ENCODE measurements at places on chromosomes 4 and X.
A peak's percentile ranks its signal among the peaks of the same experiment; 100 is the strongest.

GRCh38 chrX:118495061-118495921, at the start of gene DOCK11:
TSS of gene DOCK11 (plus strand) at chrX:118495815. CDS start at chrX:118495972, 157 bp downstream.
- peak; percentile 92 for DNase-seq

DNA sequence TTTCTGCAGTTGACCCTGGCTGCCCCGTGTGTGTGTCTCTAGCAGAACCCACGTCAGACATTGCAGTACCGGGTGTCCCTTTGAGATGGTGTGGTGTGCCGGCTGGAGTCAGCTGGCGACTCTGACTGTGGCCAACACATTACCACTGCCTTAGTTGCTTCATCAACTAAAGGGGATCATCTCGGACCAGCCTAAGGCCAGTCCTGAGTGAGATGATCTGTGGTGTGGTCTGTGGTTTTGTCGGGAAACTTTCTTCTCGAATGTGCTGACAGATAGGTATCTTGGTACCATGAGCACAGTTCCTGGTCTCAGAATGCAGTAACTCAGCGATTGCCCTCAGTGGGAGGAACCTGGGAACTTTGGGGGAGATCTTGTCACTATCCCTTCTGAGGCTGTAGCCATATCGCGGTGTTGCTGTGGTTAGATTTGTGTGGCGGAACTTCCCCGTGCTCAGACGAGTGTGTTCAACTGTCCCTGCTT, 15.8 kb downstream of the TBC1D14 start:
- DNase-seq: no peak

DNA sequence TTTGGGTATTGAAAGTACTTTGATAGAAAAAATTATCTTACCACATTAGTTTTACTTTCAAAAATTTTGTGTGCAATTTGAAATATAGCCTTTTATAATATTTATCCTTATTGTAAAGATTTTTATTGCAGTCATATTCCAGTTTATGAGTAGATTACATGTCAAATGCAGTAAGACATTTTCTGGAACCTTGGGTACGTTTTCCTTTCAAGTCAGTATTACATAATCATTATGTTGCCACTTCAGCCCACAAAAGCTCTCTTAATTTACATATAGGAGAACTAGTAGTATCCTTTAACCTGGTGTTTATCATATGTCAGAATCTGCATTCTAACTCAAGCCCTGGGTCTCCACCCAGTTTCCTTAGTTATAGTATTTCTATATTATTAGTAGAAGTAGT, 98.5 kb downstream of the CENPC start:
- DNase-seq: no peak

- no peak for DNase-seq
Observed at GRCh38 chr4:33316033-33316432, 2595.9 kb downstream of the PCDH7 start.

GRCh38 chrX:69305333-69306062, 140.2 kb upstream of the PJA1 start:
- DNase-seq: no peak

DNA sequence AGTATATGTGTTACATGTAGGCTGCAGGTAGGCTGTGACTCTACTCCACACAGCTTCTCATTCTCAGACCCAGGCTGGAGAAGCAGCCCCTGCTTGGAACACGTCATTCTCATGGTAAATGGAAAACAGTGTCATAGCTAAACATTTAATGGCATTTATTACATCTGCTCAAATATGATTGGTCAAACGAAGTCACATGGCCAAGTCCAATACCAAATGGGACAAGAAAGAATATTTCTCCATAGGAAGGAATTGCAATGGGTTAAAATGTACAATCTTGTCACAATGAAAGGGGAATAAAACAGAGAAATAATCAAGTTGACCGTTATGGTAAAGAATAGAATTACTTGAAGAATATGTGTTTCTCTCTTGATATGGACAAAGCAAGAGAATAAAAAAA, 198.6 kb downstream of the ANAPC10 start:
- DNase-seq: no peak

DNA sequence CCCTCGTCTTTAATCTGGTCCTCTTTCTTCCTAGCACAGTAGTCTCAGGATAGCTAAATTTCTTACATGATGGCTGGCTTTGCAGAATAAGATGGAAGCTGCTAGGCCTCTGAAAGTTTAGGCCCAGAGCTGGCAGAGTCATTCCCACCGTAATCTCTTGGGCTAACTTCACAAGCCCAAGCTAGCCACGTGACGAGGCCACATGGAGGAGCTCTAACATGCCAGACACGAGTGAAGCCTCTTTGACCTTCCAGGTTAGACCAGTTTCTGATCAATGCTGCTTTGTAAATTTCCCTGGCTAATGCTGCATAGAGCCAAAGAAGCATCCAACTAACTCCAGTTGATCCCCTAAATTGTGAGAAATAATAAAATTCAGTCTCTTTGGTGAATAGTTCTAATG, 9.5 kb upstream of the CENPE start:
- DNase-seq: no peak

DNA sequence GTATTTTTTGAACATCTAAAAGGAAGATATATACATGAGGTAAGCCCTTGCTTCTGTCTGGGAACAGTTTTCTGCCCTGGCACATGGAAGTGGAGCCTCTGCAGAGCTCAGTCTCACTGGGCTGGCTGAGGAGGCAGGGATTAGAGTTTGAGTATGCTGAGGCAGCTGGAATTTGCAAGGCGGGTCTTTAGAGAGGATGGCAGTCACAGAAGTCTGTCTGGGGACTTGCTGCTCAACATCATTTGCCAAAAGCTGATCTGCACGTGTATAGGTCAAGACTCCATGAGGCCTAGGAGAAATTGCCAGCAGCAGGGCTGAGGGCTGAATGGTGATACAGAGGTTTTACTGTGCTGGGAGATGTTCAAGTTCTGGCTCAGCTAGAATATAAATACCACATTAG, 163.6 kb upstream of the ANK2 start:
- DNase-seq: no peak

DNA sequence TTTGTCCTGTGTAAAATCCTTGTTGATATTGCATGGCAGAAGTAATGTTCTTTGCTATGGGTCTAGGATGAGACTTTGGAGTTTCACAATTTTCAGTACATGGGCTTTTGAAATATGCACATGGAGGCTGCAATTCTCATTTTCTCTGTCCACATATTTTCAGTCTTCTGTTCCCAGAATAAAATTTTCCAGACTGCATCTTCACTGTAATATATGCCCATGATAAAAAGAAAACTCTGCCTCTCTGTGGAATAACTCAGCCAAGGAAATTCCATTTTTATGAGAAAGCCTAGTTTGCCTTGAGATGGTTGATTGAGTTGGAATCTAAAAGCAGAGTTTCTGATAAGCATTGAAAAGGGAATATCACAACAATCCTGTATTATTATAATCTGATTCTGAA, 601.4 kb upstream of the AADAT start:
- DNase-seq: no peak

DNA sequence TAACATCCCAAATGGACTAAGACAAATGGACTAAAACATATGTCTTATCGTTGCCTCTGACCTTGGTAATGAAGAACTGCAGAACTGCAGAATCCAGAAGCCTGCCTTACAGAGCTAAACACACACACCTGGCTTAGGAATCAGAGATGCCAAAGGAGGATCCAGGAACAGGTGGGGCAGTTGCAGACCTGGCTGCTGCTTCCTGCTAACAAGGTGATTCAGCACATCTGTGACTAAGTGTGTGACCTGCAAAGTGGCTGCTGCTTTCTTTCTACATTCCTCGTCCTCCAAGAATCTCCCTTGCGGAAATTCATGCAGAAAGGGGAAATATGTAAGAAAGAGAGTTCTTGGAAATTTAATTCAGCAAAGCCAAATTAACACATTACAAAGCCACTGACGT, 96.8 kb upstream of the NLGN4X start:
- DNase-seq: no peak

DNA sequence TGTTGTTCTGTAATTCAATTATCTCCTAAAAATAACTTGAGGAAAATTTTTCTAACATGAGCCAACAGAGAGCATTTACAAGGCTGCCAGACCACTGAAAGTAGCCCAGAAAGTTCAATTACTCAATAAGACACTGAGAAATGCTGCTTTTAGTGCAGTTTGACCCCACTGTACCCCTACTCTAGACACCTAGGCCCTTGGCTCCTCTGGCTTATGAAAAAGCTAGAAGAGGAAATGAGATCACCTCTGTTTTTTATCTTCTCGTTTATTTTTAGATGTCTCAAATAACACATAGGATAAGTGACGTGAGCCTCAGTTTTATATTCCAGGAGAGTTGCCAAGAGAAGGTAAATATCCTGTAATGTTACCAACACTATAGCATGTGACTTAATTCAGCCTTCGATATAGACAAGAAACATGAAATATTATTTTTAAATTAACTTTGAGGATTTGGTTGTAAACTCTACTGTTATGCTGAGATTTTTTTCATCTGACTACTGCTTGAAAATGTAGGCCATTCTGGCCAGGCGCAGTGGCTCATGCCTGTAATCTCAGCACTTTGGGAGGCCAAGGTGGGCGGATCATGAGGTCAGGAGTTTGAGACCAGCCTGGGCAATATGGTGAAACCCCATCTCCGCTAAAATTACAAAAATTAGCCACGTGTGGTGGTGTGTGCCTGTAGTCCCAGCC, 24.4 kb downstream of the TNIP3 start:
- DNase-seq: peak; percentile 45

DNA sequence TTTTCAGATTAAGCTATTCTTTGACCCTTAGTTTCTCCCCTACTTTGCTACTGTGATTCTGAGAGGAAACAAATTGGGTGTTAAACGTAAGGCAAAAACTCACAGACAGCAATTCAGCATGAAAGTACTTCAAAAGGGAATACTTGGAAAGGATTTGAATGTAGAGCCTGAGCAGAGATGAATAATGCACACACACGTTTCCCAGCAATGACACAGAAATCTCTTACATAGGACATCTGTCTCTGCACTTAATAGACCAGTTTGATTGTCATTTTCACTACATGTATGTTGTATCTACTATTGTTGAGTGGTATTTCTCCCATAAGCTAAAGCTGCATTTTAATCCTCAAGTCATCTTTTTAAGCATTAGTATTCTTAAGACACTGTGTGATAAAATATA, 166.1 kb upstream of the TEX13C start:
- DNase-seq: no peak

DNA sequence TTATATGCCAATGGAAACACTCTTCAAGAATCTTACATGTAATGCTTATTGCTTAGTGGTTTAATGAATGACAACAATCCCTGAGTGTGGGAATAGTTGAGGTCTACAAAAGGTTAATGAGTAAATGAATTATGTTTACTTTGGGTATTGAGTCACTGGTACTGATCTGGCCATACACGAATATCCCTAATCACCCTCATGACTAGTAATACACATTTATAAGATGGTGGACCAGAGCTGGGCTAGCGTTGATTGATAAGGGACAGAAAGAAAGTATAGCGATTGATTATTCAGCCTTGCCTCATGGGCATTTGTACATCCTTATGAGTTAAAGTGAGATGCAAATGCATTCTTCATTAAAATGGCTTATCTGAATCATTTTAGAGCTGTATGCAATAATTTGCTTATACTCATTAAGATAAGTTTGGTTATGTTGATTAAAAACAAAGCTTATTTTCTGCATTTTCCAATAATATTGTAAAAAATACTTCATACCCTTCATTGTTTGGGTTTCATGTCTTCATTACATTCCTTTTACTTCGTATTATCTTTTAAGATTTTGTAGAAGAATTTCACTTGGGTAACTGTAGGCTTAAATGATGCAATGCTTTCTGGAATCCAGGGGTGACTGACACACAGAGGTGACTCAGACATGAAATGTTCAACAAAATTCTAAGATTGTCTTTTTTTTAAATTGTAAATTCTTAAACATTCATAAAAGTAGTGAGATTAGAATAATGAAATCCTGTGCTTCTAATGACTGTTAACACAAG, 47.4 kb downstream of the FGF2 start:
- DNase-seq: peak; percentile 86

DNA sequence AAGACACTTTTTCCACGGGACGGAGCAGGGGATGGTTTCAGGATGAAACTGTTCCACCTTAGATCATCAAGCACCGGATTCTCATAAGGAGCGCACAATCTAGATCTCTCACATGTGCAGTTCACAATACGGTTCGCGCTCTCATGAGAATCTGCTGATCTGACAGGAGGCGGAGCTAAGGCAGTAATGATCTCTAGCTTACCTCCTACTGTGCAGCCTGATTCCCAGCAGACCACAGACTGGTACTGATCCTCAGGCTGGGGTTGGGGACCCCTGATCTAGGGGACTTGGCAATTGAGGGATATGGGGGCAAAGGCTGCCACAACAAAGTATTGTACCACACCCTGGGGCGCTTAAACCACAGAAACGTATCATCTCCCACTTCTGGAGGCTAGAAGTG, 25.7 kb downstream of the ZNF185 start:
- no peak for DNase-seq

- peak; percentile 81 for DNase-seq
Observed at GRCh38 chr4:1172228-1172851, at the start of gene SPON2. TSS of gene SPON2 (minus strand) at chr4:1172583.

DNA sequence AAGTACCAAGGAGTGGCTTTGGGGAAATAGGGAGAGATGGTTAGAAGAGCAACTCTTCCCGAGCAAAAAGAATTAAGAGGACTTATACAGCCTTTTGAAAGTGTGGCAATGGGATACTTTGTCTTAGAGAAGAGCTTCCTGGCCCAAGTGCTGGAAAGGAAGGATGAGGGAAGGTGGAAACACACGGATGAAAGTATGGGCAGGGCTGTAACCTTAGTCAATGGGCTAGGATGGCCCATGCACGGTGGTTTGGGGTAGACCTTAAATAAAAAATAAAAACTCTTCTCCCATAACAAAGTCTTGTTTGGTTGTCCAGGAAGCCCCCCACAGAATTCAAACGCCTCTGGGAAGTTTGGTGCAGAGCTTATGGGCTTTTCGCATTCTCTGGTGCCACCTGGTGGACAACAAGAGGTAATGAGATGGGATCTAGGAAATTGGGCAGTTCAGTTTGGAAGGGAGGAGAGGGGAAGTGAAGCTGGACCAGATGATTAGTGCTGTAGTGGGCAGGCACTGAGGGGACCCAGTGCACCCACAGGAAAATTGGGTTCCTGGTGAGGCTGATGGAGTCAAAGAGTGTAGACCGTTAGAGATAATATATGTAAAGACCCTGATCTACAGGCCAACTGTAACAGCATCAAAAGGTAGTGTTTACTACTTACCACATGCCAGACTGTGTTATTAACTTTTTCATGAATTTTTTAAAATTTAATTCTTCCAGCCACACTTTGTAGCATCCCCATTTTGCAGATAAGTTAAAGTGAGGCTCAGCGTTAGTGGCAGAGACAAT, 13.8 kb upstream of the ENOX2 start:
- DNase-seq: peak; percentile 62

GRCh38 chr4:37628977-37629609, 57.1 kb downstream of the RELL1 start:
- DNase-seq: peak; percentile 90

DNA sequence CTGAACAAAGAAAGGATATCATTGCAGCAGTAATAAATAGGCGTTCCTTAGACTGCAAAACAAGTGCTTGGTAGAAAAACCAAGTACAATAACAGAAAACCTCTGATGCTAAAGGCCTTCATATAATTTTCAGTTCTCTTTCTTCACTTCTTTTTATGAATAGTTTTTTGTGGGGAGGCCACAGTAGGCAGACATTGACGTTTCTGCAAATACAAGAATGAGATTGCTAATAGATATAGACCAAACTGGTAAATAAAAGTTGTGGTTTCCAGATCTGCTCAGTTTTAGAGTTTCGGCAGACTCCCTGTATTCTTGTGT, 57.0 kb upstream of the RAP1GDS1 start:
- DNase-seq: no peak

GRCh38 chrX:38151441-38151840, 69.2 kb downstream of the SRPX start:
- peak; percentile 54 for DNase-seq

All from fibroblast of villous mesenchyme (primary cell).